ENCODE measurements at places on chromosomes 6 and 20.

DNA sequence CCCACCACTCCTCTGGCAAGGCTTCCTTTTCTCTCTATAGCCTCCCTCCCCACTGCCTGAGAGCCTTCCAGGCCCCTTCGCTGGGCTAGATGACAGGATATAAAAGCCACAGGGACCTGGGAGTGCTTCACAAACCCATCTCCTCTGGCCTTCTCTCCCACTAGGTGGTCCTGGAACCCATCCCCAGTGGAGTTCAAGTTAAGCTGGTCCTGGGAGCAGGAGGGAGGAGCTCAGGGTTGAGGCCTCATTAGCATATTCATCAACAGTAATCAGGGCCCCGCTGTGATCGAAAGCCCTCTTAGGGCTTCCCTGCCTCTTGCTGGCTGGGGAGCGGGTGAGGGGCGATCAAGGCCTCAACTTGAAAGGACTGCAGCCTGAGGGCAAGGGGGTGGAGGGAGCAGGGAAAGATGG lies 9.1 kb downstream of the EBF4 start:
- DNase-seq: no peak

DNA sequence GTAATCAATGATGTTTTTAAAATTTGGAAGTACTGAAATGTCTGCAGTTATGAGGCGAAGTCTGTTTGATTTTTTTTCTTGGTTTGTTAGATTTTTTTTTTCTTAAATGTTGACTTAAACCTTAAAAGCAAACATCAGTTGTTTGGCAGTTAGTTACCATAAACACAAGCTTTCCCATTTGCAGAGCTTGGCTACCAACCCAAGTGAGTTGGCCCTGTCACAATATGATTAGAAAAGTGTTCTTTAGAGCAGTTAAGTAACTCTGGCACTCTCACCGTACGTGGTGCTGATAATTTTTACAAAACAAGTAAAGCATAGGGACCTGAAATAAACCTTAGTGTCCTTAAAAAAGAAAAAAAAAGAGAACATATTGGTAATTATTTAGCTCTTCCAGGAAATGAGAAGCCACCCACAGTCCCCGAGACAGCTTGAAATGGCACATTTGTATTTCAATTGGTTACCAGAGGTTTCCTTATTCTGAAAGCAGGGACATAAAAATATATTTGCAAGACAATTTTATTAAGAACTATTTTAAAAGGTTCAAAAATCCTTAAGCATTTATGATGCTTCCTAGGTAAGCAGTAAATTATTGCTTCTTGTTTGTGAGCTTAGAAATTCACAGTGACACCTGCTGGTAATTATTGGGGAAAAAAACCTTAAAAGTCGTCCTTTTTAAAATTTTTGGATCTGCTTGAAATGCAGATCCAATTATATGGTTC lies 3.9 kb downstream of the HEY2 start:
- no peak for DNase-seq

GRCh38 chr20:62503401-62504178 lies 27.8 kb upstream of the GATA5 start:
- DNase-seq: no peak

GRCh38 chr6:100268326-100268725 lies 196.4 kb downstream of the SIM1 start:
- DNase-seq: peak; percentile 18

DNA sequence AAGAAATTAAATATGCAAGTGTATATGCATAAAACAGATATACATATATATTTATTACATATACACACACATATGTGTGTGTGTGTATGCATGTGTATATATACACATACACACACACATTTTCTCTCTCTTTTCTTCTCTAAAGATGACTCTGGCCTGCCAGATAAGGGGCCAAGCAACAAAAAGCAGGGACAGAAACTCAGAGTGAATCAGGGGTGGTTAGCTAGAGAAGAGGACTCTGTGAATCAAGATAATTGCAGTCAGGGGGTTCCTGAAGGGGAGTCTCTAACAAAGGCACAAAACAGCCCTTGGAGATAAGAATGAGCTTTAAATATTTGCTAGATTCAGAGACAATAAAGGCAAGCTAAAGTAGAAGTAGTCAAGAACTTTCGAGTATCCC lies 650.5 kb downstream of the UTRN start:
- DNase-seq: no peak

DNA sequence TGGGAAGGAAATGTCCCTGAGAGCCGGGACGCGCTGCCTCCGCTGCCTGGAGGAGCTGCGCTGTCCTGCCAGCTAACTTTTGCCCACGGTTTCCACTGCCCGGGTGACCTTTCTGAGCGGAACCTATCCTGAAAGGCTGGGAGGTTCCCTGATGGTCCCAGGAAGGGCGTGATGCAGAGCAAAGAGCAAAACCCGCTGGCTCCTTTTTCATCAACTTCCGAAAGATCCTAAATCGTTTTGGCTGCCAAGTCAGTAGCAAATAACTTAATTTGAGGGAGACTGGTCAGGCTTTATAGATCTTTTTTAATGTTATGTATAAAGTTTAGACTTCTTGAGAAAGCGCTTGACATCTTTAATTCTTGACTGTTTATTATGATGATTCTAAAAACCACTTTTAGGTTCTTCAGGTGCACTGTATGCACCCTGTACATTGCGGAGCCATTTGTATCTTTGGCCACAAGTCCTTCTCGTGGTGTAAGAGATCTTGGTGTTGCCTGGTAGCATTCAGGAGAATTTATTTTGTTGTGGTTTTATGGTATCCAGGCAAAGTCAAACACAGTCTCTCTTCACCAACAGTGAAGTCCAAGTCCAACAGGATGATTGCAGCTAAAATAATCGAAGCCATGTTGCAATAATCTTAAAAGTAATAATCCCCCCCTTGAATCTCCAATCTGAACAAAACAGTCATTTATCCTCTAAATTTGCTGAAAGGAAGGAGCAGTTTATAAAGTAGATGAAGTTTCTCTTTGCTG lies at the start of gene SYNE1:
SYNE1 (minus strand) TSS at position 67 of the 752 bp plus-strand sequence. CDS start 9,031 bp downstream, outside the sequence.
- no peak for DNase-seq

DNA sequence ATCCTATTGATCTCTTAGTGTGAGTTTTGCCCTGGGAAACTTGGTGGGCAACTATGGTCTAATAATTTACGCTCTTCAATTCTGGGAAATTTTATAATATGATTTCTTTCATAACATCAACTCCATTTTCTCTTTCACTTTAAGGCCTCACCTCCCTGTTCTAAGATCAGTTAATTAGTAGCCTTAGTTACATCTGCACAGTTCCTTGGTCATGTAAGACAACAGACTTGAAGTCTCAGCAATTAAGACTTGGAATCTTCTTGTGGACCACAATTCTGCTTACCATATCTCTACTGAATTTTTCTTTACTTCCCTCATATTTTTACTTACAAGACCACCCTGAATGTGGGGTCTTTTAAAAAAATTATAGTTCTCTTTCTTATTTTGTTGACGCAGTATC lies 8.7 kb downstream of the ENPP3 start:
- no peak for DNase-seq

DNA sequence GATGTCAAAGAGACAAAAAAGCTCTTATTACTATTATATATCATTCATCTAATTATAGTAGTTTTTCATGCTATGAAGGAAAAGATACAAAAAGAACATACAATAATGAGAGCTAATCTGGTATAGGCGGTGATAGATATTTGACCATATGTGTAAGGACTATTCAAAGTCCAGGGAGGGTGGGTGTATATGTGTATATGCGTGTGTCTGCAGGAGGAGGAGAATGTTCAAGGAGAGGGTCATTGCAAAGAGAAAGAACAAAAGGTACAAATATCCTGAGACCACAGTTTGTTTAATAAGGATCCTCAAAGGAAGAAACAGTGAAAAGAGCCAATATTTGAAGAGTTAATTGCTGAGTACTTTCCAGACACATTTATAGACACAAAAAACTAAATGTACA lies 1288.6 kb upstream of the CITED2 start:
- no peak for DNase-seq

DNA sequence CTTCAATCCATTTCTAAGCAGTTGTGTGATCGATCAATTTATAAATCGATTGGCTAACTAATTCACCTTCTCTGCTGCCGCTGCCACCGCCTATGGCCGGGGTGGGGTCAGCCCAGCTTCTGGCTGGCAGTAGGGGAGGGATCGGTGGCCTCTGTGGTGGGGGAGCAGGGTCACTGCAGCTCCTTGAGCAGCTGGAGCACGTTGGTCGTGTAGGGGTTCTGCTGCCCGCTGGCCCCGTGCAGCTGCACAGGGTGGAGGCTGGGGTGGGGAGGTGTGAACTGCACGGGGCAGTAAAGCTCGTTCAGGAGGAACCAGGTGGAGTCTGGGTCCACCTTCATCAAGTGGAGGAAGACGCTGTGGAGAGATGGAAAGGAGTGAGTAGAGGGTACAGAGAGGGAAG lies 50.0 kb downstream of the TTI1 start:
- no peak for DNase-seq

DNA sequence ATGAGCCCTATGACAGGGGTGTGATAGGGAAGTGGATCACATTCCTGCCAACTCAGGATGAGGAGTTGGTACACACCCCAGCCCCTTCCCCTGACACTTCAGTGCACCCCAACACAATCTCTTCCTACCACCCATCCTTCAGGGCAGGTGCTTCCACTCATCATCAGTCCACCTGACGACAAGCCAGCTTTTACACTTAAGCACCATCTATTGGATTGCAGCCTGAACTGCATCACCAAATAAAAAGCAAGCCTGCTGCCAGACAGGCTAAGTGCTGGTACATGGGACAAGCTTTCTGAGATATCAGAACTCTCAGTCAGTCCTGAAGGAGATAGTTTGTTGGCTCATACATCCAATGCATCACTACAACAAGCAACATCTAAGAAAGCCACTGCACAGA lies 69.0 kb upstream of the TMEM200A start:
- DNase-seq: no peak

- no peak for DNase-seq
Measured at GRCh38 chr6:107535626-107536025, 45.7 kb downstream of the SOBP start.

DNA sequence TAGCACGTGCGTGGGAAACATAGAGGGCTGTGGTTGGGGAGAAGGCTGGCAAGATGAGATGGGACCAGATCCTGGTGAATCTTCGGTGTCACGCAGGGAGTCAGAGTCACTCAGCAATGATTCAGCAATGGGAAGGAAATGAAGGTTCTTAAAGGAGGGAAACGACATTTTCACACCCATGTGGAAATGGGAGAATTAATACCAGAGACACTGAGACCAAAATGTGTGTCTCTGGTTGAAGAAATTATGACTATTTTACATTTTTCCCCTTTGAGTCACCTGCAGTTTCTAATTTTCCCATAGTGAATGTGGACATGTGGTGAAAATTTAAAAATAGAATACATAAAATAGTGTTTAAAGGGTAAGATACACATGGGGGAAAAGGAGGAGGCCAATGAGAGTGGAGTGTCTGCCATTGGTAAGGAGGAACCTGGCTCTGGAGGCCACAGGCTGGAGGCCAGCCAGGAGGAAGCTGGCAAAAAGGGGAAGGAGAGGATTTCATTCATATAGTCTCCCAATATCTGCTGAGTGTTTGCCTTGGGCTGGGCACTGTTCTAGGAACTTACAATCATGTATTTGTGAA lies 17.5 kb downstream of the NRN1 start:
- peak; percentile 94 for DNase-seq

DNA sequence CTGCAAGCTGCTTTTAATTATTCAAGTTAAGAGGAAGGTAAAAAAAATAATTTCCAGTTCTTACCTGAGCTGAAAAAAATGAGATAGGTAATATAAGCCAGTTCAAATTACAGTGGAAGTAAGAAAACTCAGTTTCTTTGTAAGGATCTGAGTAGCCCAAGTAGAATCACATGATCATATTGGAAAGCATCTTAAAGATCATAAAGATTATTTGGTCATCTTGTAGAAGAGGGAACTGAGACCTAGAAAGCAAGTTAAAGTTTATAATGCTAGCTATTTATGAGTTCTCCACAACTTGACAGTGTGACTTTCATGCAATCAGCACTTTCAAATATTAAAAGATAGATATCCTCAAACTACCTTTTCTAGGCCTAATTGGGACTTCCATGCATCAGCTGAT lies 80.5 kb downstream of the FARS2 start:
- no peak for DNase-seq

- DNase-seq: peak; percentile 39
Measured at GRCh38 chr6:109961611-109962041, 16.5 kb upstream of the GPR6 start.
